ENCODE measurements at places on chromosomes 11 and 22. TPM values are rescaled to one million over a fixed set of nuclear protein-coding genes. Genes with fewer than 3 reads are reported as not detected.

- peak; percentile 95 for DNase-seq
These were observed 769 bp downstream of the MAFF start for GRCh38 chr22:38202437-38203089.

- DNase-seq = no peak
These were observed 35.9 kb upstream of the LYVE1 start for GRCh38 chr11:10604340-10604748.

DNA sequence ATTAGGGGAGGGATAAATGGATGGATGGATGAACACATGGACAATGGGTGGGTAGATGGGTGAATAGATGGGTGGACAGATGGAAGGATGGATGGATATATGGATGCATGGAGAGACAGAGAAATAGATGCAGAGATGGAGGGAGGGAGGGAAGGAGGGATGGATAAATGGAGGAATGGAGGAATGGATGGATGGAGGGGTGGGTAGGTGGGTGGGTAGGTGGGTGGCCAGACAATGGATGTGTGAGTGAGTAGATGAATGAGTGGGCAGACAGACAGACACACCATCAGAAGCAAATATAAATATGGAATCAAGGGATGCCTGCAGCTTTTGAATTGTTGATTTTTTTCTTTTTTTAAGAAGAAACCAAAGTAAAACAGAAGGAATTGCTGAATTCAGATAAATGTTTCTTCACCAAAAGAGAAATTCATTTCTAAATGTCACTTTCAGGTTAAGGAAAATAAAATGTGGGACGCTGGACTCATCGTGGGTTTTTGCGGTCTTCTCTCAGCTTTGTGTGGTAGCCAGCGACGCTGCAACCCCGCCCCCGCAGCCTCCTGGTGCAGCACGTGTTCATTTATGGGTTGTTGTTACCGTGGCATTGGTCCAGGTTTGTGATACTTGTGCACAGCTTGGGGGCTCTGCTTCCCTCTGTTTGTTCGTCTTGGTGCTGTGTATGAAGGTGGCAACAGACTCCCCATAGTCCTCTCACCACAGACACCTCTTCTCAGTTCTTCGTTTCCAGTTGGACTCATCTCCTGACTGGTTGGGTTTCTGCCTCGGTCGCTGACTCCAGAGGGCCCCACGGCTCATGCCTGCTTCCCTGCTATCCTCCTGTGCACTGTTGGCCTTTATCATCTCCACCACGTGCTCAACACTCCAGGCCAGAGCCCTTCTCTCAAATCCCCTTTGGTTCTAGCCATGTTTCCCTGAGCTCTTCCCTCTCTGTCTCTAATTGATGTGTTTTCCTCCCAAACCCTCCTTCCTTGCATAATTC is 76.4 kb downstream of the CDKN1C start:
- peak; percentile 56 for DNase-seq

DNA sequence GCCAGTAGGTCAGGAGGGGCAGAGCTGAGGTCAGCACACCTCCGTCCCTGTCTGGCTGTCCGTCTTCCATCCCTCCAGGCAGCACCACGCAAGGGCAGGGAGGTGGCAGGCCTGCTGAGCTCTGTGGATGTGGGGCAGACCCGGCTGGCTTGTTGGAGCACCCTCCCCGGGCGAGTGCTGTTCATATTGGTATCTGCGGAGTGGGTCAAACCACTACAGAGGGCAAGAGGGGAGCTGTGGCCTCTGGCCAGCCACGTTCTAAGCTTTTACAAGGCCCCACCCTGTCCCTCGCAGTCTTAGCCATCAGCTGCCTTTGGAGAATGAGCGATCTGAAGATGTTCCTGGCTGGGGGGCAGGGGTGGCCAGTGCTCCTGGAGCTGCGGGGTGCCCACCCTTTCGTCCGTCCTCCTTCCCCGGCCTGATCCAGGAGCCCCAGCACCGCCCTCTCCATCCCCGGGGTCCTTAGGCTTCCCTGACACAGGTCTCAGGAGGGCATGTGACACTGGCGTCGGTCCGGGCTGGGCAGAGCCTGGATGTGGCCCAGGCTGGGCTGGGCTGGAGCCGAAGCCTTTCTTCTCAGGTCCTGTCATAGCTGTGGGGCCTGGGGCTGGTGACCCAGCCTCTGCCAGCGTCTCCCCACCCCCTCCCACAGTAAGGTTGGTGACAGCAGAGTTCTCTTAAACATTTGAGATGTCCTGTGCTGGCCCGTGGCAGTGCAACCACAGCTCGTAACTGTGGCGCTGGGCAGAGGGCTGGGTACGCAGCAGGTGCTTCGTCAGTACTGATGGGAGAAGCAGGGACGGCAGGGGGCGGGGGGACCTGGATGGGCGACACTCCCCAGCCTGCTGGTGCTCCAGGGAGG is 31.7 kb upstream of the GRAMD4 start:
- DNase-seq = no peak

DNA sequence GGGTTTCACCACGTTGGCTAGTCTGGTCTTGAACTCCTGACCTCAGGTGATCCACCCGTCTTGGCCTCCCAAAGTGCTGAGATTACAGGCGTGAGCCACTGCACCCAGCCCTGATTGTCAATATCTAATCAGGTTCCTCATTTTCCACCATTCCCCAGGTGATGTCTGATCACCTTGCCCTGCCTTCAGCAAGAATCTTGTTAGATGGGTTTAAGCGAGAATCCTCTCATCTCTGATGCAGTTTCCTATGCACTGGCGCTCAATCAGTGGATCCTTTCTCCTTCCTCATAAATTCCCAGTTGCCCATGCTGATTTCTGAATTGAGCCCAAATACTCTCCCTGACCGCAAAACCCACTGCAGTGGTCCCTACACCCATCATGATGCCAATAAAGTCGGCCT is 664 bp upstream of the ZC3H7B start:
- DNase-seq = no peak

DNA sequence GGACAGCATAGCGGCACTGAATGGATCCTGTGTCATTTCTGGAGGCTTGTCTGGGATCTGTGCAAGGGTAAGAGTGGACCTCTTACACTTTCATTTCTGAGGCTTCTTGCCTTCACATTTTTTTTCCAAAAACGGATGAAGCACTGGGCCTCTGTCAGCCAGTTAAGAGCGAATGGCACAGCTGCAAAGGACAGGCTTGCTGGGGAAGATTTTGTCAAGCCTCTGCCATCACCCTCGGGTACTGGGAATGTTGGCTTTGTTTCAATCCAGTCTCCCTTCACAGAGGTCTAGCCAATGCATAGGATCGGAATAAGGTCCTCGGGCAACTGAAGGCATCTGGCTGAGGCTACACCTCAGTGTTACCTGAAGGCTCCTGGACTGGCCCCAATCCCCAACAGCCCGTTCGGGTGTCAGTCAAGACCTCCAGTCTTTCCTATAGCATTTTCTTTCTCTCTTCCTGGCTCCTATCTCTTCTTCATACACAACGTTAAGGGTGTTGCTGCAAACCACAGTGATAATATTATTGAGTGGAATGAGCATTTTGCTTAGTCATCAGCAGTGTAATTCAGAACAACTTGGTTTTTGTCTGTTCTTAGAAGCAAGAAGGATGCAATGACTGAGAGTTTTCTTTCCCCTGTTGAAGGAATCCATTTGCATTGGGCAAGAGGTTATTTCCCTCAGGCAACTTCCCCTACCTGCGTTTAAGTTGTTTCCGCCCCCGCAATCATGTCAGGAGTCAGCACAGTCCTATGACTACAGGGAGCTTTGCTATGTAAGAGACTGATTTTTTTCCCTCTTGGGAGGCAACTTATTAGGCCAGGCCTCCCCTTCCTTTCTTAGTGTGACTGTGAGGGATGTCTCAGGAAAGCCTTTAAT is 22.8 kb downstream of the NPAT start:
- no peak for DNase-seq

DNA sequence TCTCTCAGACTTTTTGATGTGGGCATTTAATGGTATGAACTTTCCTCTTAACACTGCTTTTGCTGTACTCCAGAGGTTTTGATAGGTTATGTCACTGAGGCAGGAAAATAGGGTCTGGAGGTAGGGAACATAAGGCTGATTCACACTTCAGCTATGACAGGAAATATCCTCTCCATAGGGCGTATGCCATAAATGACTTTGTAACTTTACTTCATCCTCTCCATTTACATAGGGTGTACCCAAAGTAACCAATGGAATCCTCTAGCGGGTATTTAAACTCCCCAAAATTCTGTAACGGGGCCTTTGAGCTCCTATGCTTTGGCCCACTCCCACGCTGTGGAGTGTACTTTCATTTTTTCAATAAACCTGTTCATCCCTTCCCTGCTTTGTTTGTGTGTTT is 49.5 kb downstream of the OR2AT4 start:
- DNase-seq = peak; percentile 8

The PGA5 gene
- total RNA-seq = not detected

The OR51B2 gene
- not detected for total RNA-seq
